Activated CD8-positive, alpha-beta memory T cell treated with anti-CD3 and anti-CD28 coated beads for 36 hours (primary cell): ENCODE measurements at places on chromosomes 7 and 10. TPM values are rescaled to one million over a fixed set of nuclear protein-coding genes. Genes with fewer than 3 reads are reported as not detected.

The HABP2 gene
- total RNA-seq, result not detected

The NKX1-2 gene
- total RNA-seq, result not detected

The JAKMIP3 gene
- 0.42 TPM for total RNA-seq

The ZNF503 gene
- 0.36 TPM for total RNA-seq

The FFAR4 gene
- not detected for total RNA-seq

The PTF1A gene
- not detected for total RNA-seq

The ASIC3 gene
- 3.6 TPM for total RNA-seq

The PCLO gene
- not detected for total RNA-seq

The LRRC4 gene
- not detected for total RNA-seq

The ITPRID1 gene
- not detected for total RNA-seq

The BHLHA15 gene
- total RNA-seq, result 0.82 TPM

The OR2A42 gene
- total RNA-seq, result not detected

The NCF1 gene
- 0.25 TPM for total RNA-seq

The PRPF18 gene
- 25.4 TPM for total RNA-seq

The SH2B2 gene
- 2.2 TPM for total RNA-seq

The CISD1 gene
- 63.0 TPM for total RNA-seq

The ERVW-1 gene
- not detected for total RNA-seq

The PARD3 gene
- total RNA-seq, result 0.63 TPM

The TMEM213 gene
- not detected for total RNA-seq

The AKR1B15 gene
- not detected for total RNA-seq

The ZNF212 gene
- total RNA-seq, result 14.0 TPM

The CDC14C gene
- total RNA-seq, result not detected

The ABCB4 gene
- total RNA-seq, result 0.15 TPM

The AKR1C8 gene
- not detected for total RNA-seq
